ENCODE measurements at places on chromosomes 6 and 20.

DNA sequence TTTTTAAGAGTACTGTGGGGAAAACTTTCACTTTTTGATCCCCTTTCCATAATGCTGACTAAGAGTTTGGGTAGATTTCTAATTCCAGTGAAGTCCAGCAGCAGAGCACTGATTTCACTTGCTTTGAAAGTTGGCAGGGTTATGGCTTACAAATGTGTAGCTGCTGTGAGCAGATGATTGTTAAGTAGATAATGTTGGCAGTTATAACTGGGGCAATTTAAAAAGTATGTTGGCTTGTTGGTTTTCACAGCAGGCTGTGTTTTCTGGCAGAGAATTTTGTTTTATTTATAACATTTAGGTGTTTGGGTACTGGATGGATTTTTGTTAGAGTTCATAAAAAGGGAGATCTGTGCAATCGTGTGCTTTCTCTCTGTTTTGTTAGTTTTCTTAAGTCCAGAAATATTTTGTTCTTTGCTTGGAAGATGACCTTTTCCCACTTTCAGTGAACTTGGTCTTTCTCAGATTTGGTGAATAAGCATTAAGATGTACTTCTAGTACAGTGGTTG lies 31.4 kb downstream of the AFDN start:
- no peak for DNase-seq

DNA sequence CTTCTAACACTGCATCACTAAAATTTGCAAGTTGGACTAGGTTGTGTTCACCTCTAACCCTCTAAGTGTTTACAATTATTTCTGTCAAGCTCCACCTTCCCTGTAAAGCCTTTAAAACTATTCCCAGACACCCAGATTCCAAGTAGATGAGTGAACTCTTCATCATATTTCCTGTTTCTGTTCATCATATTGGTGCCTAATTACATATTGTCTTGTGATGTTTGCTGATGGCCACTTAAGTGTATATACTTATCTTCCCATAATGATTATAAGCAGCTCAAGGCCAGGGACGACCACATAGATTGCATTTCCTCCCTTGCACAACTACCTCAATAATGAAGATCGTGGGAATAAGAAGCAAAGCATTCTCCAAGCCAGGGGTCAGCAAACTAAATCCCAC lies 16.8 kb downstream of the TNFRSF21 start:
- DNase-seq, result no peak

- DNase-seq, result no peak
Observed at GRCh38 chr6:157488716-157489118, 107.7 kb downstream of the ZDHHC14 start.

GRCh38 chr6:25008707-25009392 lies 73.1 kb upstream of the RIPOR2 start:
- no peak for DNase-seq

GRCh38 chr20:641516-641875 lies 11.5 kb downstream of the SRXN1 start:
- no peak for DNase-seq

- DNase-seq, result no peak
Observed at GRCh38 chr20:12072221-12072953, 154.7 kb downstream of the BTBD3 start.

- peak; percentile 42 for DNase-seq
Observed at GRCh38 chr6:31898383-31899011, 999 bp upstream of the EHMT2 start.

- DNase-seq, result no peak
Observed at GRCh38 chr6:56582236-56582635, 60.5 kb downstream of the DST start.

GRCh38 chr20:46123482-46124245 lies 5.5 kb downstream of the CD40 start:
- peak; percentile 13 for DNase-seq

DNA sequence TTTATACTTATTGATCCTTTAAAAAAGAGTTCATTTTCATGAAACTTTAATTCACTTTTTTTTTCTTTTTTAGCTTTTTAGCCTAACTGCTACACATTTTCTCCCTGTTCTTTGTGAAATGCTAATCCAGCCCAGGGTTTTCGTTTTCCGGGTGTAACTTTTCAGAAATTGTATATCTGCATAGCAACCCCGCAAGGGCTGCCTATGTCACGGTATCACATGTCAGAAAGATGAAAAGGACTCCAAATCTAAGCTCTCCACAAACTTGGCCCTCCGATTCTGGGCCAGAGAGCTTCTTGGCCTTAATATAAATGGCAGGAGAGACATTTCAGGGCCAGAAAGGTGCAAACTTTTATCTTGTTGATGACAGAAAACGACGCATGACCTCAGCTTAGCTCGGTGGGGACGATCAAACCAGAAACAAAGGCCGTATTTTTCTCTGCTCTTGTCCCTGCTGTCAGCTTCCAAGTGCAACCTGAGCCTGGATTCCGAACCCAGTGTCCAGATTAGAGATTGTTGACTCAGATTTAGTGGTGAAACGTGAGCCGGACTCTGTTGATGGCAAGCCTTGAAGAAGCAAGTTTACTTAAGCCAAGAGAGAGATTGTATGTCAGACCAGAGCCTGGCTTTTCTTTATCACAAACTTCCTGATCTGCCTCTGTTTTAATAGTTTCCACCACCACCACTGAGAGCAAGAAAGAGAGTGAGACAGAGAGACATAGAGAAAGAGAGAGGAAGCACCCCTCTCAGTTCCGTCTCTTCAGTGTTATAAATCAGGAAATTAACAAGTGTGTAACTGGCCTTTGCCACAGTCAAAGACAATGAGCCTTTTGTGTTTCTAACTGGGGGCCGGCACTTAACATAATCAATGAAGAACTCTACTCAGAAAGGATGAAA lies 157.8 kb downstream of the SCML4 start:
- no peak for DNase-seq

DNA sequence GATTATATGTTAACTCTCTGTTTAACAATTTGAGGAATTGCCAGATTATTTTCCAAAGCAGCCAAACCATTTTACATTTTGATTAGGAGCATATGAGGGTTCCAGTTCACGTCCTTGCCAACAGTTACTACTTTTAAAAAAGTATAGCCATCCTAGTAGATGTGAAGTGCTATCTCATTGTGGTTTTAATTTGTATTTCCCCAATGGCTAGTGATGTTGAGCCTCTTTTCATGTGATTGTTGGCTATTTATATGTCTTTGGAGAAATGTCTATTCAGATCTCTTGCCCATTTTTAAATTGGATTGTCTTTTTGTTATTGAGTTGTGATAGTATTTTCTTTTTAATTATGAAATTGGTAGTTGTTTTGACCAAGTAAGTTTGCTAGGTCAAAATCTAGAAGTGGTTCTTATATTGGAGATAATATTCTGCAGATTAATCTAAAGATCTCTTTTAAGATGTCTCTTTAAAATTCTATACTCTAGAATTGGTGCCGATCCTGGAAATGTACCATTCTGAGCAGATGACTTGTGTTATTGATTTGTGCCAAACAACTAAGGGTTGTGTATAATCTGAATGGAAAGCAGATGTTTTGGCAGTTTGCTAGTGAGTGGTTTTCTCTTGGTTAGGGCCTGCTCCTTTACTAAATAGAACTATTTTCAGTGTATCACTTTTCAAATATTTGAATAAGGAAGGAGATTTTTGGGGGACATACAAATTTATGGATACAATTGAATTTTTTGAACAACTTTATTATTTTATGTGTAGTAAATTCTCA lies 99.5 kb downstream of the CDKAL1 start:
- no peak for DNase-seq

DNA sequence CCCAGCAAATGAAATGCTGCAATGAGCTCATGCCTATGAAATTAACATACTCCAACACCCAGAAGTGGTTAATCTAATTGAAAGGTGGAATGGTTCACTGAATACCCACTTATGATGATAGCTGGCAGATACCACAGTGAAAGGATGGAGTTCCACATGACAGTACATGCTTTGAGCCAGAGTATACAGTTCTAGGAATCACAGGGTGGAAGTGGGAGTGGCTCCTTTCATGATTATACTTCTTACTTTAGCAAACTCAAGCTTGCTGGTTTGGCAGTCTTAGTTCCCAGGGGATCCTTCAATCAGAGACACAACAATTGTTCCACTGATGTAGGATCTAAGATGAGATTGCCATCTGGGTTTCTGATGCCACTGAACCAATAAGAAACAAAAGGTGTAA lies 21.5 kb downstream of the CD164 start:
- no peak for DNase-seq

GRCh38 chr20:40435146-40435895 lies 253.7 kb downstream of the MAFB start:
- no peak for DNase-seq

DNA sequence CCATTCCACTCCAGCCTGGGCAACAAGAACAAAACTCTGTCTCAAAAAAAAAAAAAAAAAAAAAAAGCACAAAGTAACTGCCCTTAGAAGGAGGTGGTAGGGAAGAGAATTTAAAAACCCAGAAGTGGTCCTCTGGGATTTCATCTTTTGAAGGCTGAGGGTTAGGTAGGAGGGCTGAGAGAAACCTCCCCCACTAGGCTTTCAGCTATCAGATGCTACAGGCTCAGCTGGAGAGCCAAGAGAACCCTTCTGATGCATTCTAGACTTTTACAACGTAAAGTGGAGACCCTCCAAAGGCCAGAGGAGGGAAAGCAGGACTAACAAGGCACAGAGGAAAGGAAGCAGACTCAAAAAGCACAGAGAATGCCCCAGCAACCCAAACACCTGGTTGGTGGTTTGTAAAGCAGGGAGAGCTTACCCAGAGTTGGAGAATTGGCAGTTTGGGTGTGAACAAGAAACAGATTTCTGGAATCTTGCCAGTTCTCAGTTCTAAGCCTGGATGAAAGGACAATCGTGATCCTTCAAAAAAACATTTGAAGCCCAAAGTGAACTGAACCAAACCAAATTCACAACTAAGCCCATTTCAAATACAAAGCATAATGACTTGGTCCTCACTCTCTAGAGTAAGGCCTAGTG lies 23.2 kb upstream of the SPAG4 start:
- no peak for DNase-seq

GRCh38 chr20:45039475-45039820 lies 61.5 kb downstream of the KCNS1 start:
- DNase-seq, result no peak

DNA sequence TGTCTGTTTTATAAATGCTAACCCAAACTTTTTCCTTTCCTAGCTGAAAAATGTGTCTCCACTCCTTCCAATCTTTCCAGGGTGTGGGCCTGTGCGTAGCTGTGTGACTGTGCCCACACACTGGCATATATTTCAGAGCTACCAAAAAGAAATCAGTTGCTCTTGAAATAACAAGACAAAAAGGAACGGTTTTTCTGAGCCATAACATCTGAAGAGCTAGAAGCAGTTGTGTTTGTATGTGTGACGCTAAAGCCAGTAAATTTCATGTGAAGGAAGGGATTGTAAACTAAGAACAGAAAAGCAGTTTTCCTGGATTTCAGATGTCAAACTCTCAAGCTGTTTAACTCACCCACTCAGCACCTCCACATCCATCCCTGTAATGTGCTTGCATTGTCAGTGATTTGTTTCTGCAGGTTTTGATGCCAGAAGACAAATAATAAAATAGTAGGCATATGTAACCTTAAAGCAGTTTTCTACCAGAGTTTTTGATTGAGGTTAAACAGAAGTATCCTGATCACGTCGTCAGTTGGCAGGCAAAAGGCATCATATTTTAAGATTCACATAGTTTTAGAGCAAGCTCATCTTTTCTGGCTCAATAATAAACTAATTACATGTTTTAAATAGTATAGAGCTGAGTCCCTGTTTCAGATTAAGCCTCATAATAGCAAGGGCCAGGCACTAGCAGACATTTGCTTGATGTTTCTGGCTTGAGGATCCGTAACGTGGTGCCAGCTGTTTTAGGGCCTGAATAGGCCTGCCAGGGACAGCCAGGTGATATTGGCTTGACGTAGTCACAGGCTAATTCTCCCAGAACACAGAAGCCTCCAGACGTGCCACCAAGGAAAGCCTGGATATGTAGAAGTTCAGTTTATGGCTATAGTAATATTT lies 90.9 kb downstream of the FOXO3 start:
- DNase-seq, result no peak

DNA sequence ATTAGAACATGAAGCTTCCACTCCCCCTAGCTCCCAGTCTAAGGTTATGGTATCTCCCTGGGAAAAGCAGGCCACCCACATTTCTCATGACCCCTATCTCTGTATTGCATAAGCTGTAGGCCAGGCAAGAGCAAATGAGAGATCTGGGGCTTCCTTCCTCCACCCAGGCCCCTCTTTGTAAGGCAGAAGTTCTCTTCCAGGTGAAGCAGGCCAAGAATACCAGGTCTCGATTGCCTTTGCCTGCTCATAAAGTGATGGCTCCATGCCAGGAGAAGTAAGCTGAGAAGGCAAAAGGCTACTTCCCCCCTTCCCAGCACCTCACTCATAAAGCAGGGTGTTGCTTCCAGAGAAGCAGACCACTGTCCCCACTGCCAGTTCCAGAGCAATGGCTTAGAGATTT lies 144.1 kb upstream of the KCNK16 start:
- no peak for DNase-seq

DNA sequence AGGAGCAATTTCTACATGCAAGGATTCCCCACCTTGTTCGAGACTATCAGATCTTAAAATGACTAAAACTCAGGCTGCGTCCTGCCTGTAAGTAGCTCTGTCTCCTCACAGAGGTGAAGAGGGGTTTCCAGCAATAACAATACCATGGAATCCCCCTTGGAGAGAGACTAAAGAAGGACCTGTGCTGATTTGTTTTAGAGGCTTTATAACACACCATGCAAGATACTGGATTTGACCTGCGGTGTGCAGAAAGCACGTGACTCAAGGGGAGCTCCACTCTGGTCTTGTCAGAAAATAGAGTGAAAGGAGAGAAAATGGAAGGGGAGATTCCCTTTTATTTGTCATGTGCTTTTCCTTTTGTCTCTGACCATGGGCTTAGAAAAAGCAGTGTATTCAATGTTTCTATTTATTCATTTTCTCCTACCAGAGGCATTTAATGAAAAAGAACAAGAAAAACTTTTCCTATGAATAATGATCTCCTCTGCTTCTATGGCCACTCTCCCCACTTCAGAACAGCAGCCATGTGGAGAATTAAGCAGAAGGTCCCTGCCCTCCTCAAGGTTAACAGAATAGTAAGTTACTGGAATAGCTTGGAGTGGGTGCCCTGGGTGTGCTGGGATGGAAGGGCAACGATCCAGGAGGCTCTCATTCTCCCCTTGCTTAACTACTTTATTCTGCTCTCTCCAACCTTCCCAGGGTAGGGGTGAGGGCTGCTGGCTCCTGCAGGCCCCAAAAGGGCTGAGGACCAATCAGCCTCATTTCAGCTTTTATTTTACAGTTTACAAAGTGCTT lies 19.2 kb upstream of the MRPS10 start:
- no peak for DNase-seq

DNA sequence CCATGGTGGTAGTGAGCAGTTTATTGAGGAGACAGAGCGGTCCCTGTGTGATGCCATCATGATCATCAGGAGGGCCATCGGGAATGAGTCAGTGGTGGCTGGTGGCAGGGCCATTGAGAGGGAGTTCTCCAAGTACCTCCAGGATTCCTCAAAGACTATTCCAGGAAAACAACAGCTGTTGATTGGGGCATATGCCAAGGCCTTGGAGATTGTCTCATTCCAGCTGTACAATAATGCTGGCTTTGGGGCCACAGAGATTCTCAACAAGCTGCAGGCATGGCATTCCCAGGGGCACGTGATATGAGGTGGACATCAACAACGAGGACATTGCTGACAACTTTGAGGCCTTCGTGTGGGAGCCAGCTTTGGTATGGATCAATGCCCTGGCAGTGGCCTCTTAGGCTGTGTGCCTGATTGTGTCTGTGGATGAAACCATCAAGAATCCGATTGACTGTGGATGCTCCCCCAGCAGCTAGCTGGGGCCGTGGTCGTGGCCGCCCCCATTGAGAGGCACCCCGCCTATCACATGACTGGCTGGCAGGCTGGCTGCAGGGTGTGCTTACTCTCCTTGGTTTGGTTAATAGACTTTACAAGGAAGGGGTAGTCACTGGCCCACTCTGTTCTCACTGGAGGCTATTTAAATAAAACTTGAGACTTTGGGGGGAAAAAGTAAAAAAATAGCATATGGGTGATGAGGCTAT lies 16.7 kb downstream of the RAET1E start:
- no peak for DNase-seq

All from activated T-cell treated with anti-CD3 and anti-CD28 coated beads, Interleukin-2, amount 50 U/mL, for 24 hours (primary cell).